ENCODE measurements at places on chromosomes 6 and 20.

DNA sequence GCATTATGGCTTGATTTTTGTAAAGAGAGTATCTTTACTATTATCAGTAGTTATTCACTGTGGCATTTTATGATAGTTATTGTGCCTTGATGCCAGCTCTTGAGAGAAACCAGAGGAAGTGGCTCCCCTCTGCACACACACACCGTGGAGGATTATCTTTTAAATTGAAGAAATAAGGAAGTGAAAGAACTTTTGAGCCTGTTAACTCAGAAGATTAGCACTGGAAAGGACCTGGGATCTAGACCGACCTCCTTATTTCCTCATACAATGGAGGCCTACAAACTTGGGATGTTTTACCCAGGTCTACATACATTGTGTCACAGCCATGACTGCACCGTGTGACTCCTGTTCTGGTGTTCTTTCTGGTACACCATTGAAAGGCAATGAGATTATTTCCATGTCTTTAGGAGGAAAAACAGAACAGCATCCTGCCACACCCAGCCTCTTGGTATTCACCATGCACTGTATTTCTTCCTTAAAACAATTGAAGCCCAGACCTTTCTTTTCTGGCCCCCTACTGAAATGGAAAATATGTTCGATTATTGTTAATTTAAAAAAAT lies 40.6 kb downstream of the HECA start:
- DNase-seq: no peak

GRCh38 chr6:158028876-158029275 lies 47.2 kb downstream of the SYNJ2 start:
- no peak for DNase-seq

DNA sequence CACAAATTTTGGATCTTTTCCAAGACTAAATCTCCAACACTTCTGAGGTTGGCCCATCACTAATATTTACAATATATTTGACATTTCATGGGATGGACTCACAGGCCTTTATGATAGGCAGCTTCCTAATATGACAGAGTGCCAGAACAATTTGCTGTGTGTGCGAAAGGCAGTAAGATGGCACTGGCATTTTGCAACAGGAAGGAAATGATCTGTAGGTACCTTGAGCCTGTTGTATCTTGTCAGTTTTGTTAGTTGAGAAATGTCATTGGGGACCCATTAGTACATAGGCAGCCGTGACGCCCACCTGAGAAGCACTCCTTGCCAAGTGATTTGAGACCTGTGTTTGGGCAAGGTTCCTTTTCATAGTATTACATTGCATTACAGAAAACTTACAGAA lies 153.4 kb upstream of the HEY2 start:
- DNase-seq: no peak

GRCh38 chr6:43899830-43900229 lies 129.8 kb downstream of the VEGFA start:
- DNase-seq: no peak

DNA sequence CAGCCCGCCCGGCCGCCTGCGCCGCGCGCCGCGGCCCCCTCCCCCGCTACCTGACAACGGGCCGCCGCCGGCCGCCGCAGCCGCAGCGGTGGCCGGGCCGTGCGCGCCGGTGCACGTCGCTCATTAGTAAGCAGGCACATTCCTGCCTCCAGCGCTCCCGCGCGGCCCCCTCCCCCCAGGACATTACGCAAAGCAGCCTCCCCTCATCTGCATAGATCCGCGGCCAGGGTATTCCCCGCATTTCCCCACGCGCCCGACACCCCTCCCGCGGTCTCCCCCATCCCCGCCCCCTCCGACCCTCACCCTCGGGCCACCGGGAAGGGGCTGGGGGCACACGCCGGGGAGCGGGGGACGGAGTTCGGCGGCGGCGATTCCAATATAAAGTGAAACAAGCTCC lies at the start of gene HIVEP2:
Gene HIVEP2, minus strand, starts transcription at position 128 of the 397 bp plus-strand sequence. CDS start 170,438 bp downstream, outside the sequence.
- peak; percentile 85 for DNase-seq

DNA sequence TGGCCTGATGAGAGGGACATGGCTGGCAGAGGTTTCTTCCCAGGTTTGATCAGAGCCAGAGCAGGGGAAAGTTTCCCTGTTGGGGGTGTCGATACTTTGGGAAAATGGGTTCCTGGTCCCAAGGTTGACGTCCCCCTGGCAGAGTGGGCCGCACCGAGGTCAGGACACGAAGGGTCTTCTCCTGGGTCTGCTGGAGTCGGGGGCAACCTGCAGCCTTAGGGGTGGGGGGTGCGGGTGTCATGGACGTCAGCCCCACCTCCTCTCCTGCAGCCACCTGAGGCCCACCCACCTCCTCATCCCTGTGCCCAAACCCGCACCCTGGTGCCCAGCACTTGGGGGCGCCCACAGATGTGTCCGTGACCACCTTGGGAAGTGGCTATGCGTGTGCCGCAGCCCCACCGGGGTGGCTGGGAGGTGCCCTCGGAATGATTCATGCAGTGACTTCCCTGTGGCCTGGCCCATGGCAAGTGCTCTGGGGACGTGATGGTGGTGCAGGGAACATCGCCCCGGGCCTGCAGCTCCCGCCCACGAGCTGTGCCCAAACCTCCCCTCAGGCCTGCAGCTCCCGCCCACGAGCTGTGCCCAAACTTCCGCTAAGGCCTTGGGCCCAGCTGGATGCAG lies 64.9 kb downstream of the YTHDF1 start:
- DNase-seq: no peak

DNA sequence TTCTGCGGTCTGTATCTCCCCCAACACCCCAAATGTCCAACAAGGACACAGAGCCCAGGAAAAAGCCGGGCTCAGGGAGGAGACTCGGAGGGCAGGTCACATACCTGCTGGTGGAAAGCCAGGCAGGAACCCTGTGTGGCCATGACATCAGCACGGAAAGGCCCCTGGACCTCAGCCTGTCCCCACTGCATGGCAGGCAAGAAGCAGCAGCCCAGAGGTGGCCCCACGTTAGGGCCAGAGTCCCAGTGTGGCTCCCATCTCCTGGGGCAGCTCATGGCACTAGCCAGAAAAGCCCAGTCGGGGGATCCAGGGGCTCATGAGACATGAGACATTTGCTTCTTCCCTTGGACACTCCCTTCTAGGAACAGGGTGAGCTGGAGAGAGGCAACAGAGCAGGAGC lies 258.7 kb downstream of the DLL1 start:
- no peak for DNase-seq

GRCh38 chr6:159490298-159490937 lies 202.6 kb downstream of the SOD2 start:
- DNase-seq: no peak

GRCh38 chr20:10253780-10254179 lies 35.1 kb downstream of the SNAP25 start:
- DNase-seq: no peak

DNA sequence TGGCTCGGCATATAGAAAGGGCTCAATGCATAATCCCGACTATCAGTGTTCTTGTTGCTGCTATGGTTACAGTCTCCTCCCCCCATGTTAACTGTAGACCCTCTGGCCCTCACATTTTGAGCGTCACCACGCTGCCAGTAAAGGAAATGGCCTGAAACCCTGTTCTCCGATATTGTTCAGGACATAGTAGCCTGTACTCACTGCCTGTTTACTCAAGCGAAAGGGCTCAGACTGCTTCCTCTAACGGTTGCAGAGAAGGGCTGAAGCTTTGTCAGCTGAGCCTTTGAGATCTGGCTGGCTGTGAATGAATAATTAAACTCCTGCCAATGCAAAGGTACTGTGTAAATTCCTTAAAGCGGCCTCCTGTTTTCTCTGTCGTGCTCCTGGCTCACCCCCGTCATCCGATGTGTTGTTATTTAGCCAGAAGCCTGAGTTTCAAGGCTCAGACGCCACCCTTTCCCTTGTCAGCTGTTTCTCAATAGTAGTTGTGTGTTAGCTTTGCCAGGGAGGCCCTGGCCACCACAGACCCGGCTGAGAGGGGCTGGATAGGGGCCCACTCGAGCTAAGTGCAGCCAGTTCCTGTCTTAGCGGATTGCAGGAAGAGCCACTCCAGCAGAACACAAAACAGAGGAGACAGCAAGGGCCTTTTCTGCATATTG lies 31.2 kb upstream of the RALGAPA2 start:
- no peak for DNase-seq

GRCh38 chr6:71420095-71420692 lies 131.6 kb downstream of the OGFRL1 start:
- DNase-seq: no peak

GRCh38 chr20:62558779-62559178 lies 83.0 kb upstream of the GATA5 start:
- DNase-seq: no peak
